ENCODE measurements at places on chromosomes 6 and 20. TPM values are rescaled to one million over a fixed set of nuclear protein-coding genes. Genes with fewer than 3 reads are reported as not detected.
A peak's percentile ranks its signal among the peaks of the same experiment; 100 is the strongest.

- DNase-seq, result peak; percentile 93
Observed at GRCh38 chr20:51541189-51542032, 1.1 kb downstream of the NFATC2 start.

DNA sequence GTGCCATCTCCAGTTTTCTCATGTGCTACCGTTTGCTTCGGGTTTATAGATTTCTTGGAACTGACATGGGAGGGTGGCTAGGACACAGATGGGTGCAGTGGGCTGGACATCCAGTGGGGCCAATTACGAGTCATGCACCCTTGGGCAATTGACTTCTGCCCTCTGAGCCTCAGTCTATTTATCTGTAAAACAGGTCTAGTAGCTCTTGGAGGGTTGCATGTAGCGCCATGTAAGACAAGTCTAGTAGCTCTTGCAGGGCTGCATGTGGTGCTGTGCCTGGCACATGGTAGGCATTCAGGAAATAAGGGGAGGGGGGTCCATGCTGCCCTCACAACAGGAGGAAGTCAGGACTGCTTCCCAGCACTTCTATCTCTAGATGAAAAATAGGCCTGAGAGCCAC is 15.3 kb downstream of the PMEPA1 start:
- DNase-seq, result no peak

Gene SAMHD1
- 318 TPM for total RNA-seq

GRCh38 chr20:41478026-41478425 is 111.4 kb upstream of the EMILIN3 start:
- no peak for DNase-seq

DNA sequence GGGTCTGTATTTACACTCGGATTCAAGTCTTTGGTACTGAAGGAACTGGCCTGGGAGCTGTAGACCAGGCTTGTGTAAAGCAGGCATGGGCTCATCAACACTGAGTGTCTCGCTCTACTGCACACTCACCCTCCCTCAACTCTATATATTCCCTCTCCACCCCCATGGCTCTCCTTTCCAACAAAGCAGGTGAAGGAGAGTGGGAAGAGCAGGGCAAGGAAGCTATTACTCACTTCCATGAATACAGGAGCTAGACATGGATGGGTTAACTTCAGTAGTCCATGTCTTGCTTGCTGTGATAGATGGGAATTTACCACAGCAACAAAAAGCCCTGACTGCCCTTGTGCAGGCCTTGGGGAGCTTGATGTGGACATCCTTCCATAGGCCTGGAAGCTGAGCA is 20.7 kb upstream of the SLC2A12 start:
- DNase-seq, result no peak

GRCh38 chr20:45058168-45058850 is 42.6 kb downstream of the KCNS1 start:
- no peak for DNase-seq

GRCh38 chr6:39419607-39420006 is 97.1 kb upstream of the KCNK16 start:
- DNase-seq, result no peak
